Activated CD8-positive, alpha-beta memory T cell treated with anti-CD3 and anti-CD28 coated beads for 48 hours (primary cell): ENCODE measurements at places on chromosomes 11 and 22.

GRCh38 chr11:13297917-13298356 lies 20.3 kb downstream of the BMAL1 start:
- DNase-seq: no peak

DNA sequence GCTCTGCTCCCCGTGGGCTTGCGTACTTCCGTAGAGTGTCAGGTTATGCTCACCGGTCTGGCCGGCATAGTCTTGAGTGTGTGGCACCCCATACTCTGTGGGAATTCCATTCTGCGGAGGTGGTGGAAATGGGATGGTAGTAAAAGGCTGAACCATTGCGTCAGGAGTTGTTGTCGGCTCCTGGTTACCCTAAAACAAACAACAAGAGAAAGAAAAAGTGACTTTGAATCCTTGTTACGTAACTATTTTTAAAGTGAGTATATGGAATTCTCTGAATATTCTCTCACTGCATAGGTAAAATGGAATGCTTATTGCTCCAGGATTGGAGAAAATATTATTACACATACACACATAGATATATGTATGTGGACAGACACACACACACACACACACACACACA lies 92.1 kb downstream of the APOL5 start:
- DNase-seq: no peak

DNA sequence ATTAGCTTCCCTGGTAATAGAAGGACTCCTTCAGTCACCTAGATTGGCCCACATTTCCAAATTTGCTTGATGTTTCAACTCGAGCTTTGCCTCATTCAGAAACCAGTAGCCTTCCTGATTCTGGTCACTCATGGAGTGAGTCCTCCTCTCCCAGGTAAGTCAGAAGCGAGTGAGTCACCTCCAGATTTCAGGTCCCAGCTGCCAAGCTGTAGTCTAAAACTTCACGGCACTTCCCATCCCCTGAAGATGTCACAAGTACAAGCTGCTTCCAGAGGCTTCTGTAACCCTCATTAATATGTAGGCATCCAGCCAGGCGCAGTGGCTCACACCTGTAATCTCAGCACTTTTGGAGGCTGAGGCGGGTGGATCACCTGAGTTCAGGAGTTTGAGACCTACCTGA lies 23.5 kb downstream of the ARHGAP8 start:
- no peak for DNase-seq

DNA sequence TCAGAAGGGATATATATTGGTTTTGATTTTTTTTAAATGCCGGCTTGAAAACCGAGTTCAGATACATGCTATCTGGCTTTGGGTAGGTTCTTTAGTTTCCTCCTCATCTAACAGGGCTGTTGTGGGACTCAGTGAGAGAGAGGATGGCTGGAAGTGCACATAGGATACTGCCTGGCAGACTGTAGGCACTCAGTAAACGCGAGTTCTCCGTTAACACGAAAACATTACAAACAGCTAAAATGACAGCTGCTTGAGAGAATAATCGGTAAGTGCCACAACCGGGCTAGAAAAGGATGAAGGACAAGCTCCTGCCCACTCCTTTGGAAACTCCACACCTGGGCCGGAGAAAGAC lies 369 bp downstream of the XRRA1 start:
- DNase-seq: no peak

DNA sequence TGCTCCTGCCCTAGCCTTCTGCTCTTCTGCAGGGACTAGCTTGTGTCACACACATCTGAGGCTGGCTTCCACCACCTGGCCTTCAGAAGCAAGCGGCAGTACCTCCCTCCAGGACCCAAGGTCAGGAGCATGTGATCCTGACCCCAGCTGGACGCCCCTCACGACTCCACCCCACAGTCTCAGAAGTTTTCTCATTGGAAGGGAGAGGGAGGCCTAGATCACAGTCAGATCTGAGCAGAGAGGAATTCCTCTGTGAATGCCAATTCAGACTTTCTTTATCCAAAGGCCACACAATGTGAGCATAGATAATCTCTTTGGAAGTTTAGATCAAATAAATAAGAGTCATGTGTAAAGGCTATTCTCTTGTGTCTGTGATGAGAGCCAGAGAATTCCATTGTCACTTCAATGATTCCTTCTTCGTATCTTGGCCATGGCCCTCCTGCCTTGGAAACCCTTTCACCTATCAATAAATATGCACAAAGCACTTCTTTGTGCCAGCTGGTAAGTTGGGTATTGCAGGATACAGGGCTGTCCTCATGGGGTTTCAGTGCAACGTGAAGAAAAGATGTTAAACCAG lies 142.9 kb downstream of the SNX19 start:
- no peak for DNase-seq
